Neural progenitor cell (in vitro differentiated cells): ENCODE measurements at places on chromosomes 3 and 15. TPM values are rescaled to one million over a fixed set of nuclear protein-coding genes. Genes with fewer than 3 reads are reported as not detected.

GRCh38 chr3:120157113-120157512 is 62.9 kb upstream of the GSK3B start:
- no peak for DNase-seq

GRCh38 chr3:72629191-72629631 is 219.0 kb downstream of the SHQ1 start:
- DNase-seq, result no peak

DNA sequence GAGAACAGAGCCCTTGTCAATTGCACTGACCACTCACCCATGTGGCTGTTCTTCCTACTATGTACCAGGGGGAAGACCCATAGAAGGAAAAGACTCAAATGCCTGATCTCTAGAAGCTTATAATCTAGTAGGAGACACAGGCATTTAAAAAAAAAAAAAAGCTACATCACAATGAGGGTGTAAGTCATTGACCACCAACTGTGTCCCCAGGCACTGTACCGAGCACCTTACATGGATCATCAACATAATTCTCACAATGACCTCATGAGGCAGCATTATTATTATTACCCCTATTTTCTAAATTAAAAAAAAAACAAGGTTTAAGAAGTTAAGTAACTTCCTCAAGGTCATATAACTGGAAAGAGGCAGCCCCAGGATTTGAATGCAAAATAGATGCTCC is 247.4 kb downstream of the SHOX2 start:
- no peak for DNase-seq

Gene LCMT2
- 14.2 and 14.6 TPM in 2 replicates for total RNA-seq

Gene C3orf70
- 4.7 and 4.8 TPM in 2 replicates for total RNA-seq
